ENCODE measurements at places on chromosomes 1 and 21.

- no peak for DNase-seq
Observed at GRCh38 chr1:224294775-224295174, 35.2 kb downstream of the NVL start.

DNA sequence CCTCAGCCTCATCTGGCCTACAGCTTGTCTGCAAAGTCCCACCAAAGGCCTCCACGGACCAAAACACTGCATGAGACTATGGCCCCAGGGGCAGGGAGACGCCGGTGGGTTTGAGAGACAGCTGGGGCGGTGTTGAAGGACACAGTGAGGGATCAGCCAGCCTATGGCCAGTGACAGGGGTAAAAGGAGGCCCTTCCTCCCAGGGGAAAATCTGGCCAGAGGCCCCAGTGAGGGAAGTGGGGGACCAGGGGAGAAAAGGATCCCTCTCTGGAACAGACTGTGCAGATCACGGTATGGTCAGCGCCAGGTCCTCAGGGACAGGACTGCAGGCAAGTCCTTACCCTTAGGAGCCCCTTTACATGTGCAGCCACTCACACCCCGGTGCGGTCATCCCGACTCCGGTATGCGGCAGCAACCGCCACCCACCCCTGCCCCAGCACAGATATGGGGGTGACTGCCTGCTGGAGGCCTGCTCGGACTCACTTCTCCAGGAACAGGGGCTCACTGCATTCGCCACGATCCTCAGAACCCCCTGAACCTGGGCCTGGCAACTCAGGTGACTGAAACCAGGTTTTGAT, 1.3 kb downstream of the CERS2 start:
- no peak for DNase-seq

- DNase-seq = no peak
Observed at GRCh38 chr1:168638884-168639283, 62.5 kb downstream of the XCL1 start.

GRCh38 chr1:210076620-210077019, 138.6 kb downstream of the SYT14 start:
- DNase-seq = no peak

- DNase-seq = no peak
Observed at GRCh38 chr1:17289721-17290120, 18.3 kb upstream of the PADI4 start.

DNA sequence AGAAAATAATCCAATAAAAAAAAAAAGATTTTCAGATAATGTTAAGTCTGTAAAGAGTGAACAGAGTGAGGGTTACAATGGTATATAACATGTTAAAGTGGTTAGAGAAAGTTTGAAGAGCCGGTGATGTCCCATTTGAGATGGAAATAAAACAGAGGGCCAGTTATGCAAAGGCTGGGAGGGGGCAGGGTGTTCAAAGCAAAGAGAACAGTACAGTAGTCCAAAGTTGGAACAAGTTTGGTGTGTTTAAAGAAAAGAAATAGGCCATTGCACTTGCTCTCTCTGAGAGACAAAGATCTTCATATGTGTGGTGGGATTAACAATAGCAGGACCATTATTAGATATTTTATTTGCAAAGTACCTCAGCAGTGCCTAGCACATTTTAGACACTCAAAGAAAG, 179.5 kb upstream of the PKN2 start:
- DNase-seq = no peak

GRCh38 chr1:12604114-12604874, 13.7 kb downstream of the DHRS3 start:
- peak; percentile 54 for DNase-seq

DNA sequence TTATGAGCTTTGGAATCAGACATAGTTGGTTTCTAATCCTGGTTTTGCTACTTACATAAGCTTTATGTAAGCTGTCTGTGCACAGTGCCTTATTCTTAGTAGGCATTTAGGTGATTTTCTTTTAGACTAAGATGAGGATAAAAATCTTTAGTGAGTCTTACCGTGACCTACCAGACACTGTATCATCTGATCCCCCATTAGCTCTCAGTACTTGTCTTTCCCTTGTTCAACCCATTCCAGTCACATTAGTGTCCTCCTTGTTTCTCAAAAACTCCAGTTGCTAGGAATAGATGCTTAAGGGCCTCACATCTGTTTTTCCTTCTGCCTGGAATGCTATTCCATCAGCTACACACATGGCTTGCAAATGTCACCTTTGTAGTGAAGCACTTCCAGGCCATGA, 18.8 kb downstream of the PPP1R12B start:
- no peak for DNase-seq

DNA sequence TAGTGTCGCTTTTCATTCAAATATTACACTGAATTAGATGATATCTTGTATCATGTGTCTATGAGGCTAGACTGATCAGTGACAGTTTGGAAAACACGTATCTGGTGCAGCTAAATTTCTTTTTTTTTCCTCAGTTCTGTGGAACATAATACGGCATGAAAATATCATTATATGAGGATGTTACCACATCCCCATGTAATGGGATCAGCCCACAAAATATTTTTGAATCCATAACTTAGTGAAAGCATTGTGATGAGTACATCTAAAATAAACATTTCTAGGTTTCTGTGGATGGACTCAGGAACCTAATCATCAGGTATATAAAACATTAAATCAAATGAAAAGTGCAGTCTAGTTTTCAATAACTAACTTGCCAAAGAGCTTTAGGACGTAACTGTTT, 356.3 kb downstream of the USP25 start:
- DNase-seq = no peak

GRCh38 chr1:83901547-83902155, 97.3 kb downstream of the TTLL7 start:
- no peak for DNase-seq

DNA sequence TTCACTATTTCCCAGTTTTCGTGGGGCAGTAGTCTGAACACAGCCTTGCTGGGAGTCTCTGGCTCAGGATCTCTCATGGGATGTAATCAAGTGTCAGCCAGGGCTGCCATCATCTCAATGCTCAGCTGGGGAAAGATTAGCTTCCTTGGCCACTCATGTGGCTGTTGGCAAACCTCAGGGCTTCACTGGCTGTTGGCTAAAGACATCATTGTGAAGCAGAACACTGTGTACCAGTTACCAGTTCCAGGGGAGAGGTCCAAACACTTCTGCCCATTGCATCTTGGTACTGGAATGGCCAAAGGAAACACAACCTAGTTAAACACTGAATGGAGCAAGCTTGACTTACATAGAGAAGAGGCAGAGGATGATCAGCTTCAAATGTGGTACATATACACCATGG, 33.7 kb downstream of the AADACL4 start:
- DNase-seq = no peak

DNA sequence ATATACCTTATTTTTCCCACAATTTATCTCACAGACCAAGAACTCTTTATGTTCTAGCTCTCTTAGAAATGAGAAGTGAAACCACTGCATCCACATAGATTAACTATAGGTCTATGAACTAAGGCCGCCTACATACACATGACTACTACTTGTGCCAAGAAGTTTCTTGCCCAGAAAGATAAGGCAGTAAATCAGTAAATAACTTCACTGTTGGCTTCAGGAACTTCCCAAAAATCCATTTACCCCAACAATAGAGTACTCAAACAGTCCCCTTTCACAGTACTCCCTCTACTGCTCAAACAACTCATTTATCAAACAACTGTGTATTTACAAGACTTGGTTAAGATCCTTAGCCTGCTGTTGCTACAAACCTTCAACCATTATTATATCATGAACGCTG, 96.5 kb downstream of the NME7 start:
- no peak for DNase-seq

DNA sequence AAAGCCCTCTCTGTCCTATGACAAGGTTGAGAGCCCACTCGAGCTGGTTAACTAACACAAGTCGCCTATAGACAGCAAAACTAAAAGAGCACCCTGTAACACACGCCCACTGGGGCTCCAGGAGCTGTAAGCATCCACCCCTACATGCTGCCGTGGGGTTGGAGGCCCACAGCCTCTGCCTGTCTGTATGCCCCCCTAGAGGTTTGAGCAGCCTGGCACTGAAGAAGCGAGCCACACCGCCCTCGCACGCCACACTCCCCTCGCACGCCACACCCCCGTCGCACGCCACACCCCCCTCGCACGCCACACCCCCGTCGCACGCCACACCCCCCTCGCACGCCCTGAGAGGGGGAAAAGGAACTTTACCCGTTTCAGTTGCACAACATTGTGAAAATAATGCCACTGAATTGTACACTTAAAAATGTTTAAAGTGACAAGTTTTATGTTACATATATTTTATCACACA, 13.2 kb upstream of the HMGCL start:
- no peak for DNase-seq

All from GF-D8 (cell line).